ENCODE measurements at places on chromosomes 2 and 18.

GRCh38 chr2:10166676-10167292 lies 44.2 kb downstream of the RRM2 start:
- DNase-seq = no peak

- no peak for DNase-seq
Measured at GRCh38 chr18:42480441-42480840, 525.4 kb downstream of the PIK3C3 start.

GRCh38 chr2:55269645-55269990 lies 587 bp upstream of the MTIF2 start:
- no peak for DNase-seq

- DNase-seq = no peak
Measured at GRCh38 chr2:55102056-55102812, 52.0 kb upstream of the RTN4 start.

DNA sequence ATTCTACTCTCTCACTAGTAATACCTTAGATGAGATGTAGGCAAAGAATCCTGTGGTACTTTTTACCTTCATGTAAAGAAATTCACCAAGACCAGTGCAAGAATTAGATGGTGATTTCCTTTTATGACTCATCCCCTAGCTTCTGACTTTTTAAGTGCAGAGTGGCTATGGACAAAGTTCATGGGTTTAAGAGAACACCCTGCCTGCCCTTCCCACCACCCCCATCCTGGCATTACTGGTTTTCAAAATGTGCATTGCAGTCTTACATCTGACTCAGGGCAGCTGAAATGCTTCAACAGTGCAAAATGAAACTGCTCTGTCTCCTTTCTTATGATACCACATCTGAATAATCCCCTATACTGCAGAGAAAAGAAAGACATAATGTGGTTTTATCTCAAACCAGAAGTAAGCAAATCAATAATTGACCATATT lies 22.6 kb downstream of the MAIP1 start:
- no peak for DNase-seq

- no peak for DNase-seq
Measured at GRCh38 chr18:28045176-28045810, 131.6 kb downstream of the CDH2 start.

- no peak for DNase-seq
Measured at GRCh38 chr2:186991766-186992417, 142.9 kb upstream of the ZSWIM2 start.

DNA sequence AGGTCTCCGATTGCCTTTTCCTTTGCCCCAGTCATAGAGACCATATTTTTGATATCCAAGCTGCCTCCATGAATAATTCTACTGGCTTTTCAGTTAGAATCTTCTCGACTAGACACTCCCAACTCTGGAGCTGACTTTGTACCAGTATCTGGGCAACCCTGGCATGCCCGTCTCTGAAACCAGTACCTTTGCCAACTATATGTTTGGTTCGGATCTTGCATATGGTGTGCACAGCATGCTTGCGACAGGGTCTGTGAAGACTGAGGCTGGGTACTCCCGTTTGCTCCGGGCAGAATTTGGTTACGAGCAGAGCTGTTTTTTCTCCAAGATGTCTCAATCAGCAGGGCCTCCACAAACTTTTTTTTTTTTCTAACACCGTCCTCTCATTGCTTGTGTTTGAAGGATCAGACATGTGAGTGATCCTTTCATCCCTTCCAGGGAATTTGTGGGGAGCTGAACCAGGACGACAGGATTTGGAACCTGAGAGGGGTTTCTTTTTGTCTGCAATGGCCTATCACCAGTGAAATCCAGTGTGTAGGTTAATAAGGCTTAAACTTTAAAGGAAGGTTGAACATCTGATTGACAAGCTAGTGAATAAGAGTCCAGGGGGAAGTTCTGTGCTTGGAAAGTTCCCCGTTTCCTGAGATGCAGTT lies 322.3 kb downstream of the MYCN start:
- DNase-seq = no peak

DNA sequence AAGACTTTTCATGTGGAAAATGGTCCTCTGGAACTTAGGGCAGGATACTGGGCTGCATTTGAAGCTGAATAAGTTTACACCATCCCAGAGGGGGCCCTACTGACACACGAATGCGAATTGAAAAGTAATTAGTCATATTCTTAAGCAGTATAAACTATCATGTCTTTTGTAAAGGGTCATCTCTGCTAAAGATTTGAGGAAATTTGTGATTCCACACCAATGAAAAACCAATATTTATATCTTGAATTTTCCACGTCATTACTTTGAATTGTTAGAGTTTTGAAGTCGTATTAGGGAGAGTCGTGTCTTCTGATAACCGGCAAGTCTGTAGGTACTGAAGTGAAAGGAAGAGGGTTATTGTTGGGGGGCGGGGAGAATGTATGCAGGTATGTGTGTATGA lies 4.1 kb upstream of the OTX1 start:
- no peak for DNase-seq

- DNase-seq = no peak
Measured at GRCh38 chr2:150167711-150168110, 319.8 kb downstream of the RND3 start.

DNA sequence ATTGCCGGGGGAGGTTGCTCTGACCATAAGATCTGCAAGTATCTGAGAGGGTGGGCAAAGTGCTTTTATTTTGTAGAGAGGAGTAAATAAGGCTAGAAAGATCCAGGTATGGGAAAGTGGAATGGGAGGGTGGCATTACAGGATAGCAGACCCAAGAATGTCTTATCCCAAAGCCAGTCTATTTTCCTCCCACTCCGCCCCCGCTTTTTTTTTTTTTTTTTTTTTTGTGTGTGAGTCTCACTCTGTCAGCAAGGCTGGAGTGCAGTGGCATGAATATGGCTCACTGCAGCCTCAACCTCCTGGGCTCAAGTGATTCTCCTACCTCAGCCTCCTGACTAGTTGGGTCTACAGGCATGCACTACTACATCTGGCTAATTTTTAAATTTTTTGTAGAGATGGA lies 31.5 kb downstream of the ARID5A start:
- no peak for DNase-seq

GRCh38 chr2:17621781-17622180 lies 81.3 kb downstream of the VSNL1 start:
- DNase-seq = no peak

DNA sequence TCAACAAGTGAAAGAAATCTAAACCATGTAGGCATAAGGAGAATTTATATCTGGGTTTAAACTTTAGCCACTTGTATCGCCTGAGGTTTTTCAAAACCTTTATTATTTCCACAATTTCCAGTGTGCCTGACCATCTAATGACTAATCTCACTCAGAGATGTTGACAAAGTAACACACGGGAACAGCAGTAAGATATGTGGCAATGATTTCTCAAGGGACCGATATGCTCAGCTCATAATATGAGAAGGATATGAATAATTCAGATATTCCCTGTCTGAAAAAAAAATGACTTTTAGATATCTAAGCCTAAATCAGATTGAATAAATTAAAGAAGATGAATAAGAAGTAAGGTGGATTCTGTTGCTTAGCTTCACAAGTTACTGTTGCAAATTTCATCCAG lies 43.5 kb downstream of the TMEM163 start:
- no peak for DNase-seq

GRCh38 chr2:138235041-138235440 lies 266.5 kb upstream of the SPOPL start:
- DNase-seq = no peak

DNA sequence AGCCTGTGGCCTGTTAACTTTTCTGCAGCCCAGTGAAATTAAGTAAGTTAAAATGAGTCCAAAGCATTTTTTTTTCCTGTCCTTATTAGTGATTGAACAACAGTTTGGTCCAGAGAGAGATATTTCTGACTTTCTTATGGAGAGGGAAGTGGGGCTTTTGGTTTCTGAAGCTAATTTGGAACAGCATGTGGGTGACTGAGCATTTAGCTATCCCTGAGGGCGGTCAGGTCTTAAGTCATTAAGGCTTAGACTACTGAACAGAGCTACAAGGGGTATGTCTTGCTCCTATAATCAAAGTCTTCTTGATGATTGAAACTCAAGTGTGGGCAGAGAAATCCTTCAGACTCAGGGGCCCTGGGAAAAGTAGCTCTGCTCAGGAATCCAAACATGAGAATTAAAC lies 14.0 kb downstream of the ARHGAP25 start:
- no peak for DNase-seq

- DNase-seq = no peak
Measured at GRCh38 chr2:69200107-69200520, 186.9 kb downstream of the GFPT1 start.

DNA sequence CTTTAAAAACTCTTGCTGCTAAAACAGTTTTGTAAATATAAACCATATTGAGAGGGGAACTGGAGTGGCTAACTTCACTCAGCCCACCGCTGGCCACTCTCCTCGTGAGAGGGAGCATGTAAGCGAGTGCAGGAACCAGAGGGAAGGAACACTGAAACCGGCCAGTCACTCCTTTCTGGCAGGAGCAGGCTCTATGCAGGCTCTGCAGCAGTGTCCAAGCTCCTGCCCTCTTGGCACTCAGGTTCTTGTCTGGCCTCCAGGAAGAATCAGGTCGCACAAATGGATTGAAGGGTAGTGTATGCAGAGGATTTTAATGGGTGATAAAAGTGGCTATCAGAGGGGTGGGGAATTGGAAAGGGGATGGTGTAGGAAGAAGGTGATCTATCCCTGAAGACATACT lies 157.7 kb downstream of the TMX3 start:
- DNase-seq = no peak

- no peak for DNase-seq
Measured at GRCh38 chr2:109211315-109211714, 82.3 kb downstream of the SH3RF3 start.

GRCh38 chr2:33278245-33278943 lies 198.1 kb upstream of the RASGRP3 start:
- no peak for DNase-seq

DNA sequence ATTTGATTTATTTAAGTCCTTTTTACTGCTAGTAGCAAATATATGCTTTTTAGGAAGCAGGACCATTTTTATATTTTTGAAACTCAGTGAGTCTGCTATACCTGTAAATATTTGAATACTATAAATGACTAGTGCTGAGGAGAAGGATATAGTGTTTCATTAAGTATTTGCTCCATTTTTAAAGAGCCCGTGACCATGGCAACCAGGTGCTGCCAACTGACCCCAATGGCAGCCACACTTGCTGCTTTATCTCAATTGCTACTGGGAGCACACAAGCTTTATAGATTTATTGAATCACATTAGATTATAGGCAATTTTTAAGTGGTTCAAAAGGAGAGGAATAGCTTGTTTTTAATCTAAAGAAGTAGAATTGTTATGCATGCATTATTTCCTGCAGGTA lies 142.0 kb downstream of the SCG2 start:
- no peak for DNase-seq

DNA sequence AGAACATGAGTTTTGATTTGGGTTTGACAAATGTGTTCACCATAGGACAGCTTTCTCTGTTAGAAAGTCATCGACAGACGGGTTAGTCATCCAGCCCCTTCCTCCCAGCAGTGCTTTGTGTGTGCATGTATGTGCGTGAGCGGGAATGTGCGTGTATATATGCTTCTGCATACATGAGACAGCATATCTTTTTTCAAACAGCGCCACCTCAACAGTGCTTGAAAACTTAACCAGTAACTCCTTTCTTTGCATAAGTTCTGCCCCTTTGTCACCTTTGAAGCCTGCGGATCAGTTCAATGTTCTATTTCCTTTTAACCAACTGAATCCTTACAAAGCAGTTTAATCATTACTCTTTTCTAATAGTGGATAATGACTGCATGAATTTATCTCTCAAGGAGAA lies 351.4 kb downstream of the LPIN1 start:
- DNase-seq = no peak

DNA sequence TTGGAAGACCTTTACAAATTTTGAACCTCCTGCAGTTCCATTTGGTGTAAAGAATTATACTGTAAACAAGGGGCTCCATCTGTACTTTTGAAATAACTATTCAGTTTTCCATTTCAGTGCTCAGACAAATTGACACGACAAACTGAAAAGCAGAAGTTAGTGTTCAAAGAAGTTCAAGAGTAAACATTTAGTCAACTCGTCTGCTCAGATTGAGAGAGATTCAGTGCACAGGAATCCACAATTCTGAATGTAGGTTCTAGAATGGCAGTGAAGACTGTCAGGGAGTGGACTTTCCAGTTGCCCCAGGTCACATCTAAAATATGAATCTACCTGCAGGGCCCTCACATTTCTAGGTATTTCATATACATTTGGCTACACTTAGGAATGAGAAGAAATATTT lies 322.3 kb upstream of the TCF4 start:
- no peak for DNase-seq

DNA sequence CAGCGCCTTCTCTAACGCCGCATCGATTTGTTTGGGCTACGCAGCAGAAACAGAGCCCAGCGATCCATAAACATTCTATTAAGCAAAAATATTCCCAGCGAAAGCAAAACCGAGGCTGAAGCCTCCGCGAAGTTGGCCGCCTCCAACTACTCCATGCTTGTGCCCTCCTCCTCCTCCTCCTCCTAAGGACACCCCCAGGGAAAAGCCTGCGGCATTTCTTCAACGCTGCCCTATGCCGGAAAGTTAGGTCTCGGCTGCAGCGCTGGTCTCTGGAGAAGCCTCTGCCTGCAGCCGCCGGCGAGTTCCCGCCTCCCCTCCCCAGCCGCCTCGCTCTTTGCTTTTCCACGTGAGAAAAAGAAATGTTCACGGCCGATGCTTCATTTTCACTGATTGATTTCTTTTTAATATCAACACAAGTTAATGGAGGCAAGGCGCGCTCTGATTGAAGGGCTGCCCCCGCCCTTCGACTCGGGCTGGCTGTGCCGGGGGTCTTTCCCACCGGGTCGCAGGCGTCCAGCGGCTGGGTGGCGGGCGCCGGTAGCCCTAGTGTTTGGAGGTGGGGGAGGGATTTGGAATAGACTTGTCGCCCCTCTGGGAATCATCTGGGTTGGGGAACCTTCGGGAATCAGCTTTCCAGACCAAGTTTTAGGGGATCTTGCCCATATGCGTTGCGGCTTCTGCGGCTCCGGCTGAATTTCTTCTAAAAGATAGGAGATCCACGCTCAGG lies 3.9 kb downstream of the NRP2 start:
- DNase-seq = no peak

DNA sequence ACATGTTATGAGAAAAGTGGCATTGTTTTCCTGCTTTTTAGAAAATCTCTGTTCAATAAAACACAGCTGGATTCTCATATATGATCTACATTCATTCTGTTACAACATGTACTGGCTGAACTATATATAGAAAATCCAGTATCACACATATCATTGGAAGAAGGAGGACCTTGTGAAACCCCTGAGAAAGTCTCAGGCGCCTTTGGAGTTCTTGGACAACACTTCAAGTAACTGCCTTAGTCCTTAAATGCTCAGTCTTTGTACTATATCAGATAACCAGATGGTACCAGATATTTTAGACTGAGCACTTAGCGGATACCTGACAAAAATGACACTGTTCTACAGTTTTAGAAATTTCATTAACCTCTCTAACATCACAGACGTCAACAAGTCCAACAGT lies 72.2 kb downstream of the ACVR1 start:
- no peak for DNase-seq

Measured in stimulated activated CD4-positive, alpha-beta T cell treated with anti-CD3 and anti-CD28 coated beads, TNF-alpha, amount 100 ng/mL, for 1 hour (primary cell).